ENCODE measurements at places on chromosomes 1 and 21.

- DNase-seq: no peak
These were observed 132.1 kb downstream of the IGSF21 start for GRCh38 chr1:18239671-18240070.

GRCh38 chr1:246691622-246692495 is 32.4 kb upstream of the SCCPDH start:
- no peak for DNase-seq

GRCh38 chr1:151494741-151495281 is 16.4 kb upstream of the CGN start:
- peak; percentile 60 for DNase-seq

DNA sequence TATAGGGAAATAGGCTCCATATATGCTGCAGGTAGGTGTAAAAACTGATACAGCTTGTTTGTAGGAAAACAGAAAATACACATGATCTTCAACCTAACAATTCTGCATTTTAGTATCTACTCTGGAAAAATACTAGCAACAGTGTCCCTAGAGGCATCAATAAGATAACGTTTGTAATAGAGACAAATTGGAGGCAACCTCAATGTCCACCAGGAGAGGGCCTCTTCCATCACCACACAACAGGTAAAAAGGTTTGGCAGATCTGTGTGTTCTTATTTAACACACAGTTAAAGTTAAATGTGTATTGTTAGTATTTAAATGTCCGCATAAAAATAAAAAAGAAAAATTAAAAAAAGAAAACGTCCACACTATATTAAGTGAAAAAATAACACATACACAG is 5.4 kb downstream of the EIF2D start:
- no peak for DNase-seq

DNA sequence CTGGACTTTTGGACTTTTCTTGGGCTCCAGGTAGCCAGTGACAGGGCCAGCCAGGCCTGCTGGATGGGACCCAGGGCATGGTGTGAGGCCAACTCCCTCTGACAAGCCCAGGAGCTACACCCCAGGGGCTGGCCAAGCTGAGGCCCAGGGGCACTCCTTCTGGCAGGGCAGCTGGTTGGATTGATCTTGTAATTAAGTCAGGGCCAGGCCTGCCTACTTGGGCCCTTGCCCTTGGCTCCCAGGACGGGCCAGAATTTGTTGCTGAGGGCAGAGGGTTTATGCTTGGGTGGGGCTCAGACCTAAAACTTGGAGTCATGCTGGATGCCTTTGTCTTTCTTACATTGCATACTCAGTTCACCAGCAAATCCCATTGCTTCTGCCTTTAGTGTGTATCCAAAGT is 20.7 kb downstream of the KCNA2 start:
- no peak for DNase-seq

GRCh38 chr1:161492827-161493226 is 12.4 kb upstream of the FCGR2A start:
- no peak for DNase-seq

GRCh38 chr1:101236516-101237228 is at the start of gene S1PR1:
Gene S1PR1 (plus strand): TSS chr1:101237019. CDS start chr1:101238985, 1,966 bp downstream.
- peak; percentile 30 for DNase-seq

DNA sequence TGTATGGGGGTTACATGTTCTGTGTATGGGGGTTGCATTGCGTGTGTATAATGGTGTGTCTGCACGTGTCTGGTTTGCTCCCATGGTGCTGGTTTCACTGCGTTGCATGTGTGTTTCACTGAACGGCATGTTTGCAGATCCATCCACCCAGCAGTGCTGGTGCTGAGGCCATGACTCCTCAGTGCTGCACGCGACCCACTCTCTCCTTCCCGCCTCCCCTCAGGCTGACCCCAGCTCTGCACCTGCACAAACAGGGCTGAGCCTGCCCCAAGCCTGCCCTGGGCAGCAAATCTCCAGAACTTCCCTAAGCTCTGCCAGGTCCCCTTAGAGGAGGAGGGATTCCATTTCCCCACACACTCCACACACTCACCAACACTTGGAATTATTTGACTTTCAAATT is 18.7 kb downstream of the ACTRT2 start:
- DNase-seq: no peak

DNA sequence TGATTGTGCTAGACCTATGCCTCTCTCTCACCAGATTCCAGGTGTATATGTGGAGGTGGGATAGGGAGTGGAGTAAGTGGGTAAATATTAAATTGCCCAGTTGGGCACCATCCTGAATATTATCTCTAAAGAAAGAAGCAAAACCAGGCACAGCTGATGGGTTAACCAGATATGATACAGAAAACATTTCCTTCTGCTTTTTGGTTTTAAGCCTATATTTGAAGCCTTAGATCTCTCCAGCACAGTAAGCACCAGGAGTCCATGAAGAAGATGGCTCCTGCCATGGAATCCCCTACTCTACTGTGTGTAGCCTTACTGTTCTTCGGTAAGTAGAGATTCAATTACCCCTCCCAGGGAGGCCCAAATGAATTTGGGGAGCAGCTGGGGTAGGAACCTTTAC is at the start of gene FCER1A:
Gene FCER1A, plus strand, starts transcription at position 242 of the 400 bp plus-strand sequence. Its CDS starts 29 bp downstream, at position 271.
- DNase-seq: no peak

GRCh38 chr1:107867897-107868296 is 97.1 kb downstream of the VAV3 start:
- DNase-seq: no peak

DNA sequence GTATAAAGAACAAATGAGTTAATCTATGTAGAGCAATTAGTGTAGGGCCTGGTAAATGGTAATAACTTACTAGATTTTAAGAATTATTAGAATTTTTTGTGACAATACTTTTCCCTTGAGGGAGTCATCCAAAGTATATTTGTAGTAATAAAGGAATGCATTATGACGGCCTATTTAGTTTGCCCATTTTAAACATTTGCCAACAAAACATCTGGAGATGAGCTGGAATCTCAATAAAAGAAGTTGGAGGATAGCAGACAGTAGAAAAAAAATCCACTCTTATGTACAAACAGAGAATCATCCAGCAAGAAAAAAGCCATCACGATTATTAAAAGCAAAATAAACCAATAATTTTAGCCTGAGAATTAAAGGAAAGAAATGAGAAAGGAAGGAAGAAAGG is 567.3 kb upstream of the ADAMTS5 start:
- DNase-seq: no peak

- peak; percentile 24 for DNase-seq
These were observed 20.6 kb downstream of the ESPN start for GRCh38 chr1:6445062-6445763.

- no peak for DNase-seq
These were observed 57.2 kb downstream of the NPHP4 start for GRCh38 chr1:5935026-5935425.

DNA sequence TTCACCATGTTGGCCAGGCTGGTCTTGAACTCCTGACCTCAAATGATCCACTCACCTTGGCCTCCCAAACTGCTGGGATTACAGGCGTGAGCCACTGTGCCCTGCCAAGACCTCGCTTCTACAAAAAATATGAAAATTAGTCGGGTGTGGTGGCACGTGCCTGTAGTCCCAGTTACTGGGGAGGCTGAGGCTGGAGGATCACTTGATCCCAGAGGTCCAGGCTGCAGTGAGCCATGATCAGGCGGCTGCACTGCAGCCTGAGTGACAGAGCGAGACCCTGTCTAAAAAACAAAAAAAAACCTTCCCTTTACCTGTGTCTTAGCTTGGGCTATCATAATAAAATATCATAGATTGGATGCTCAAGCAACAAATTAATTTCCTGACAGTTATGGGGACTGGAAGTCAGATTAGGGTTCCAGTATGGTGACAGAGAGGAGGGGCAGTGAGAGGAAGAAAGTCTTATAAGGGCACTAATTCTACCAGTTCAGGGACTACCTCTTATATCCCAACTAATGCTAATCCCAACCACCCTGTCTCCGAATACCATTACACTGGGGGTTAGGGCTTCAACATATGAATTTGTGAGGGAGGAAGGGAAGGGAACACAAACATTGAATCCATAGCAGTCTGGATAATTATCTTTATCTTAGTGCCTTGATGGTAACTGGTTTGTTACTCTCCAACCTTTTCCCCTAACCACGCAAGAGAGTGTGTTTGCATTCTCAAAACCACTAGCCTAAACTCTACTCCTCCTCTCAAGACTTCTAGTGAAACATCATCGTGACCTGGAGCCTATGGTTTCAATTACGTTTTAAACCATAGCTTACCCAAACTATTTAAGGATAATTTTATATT is 1.0 kb upstream of the NAXE start:
- no peak for DNase-seq

GRCh38 chr1:187143783-187144182 is 315.0 kb downstream of the PLA2G4A start:
- no peak for DNase-seq

- no peak for DNase-seq
These were observed 22.7 kb downstream of the CCN1 start for GRCh38 chr1:85603086-85603880.

GRCh38 chr1:225413708-225414375 is 14.0 kb downstream of the LBR start:
- peak; percentile 35 for DNase-seq

- DNase-seq: no peak
These were observed 53.4 kb downstream of the ATP1A1 start for GRCh38 chr1:116426401-116426800.

DNA sequence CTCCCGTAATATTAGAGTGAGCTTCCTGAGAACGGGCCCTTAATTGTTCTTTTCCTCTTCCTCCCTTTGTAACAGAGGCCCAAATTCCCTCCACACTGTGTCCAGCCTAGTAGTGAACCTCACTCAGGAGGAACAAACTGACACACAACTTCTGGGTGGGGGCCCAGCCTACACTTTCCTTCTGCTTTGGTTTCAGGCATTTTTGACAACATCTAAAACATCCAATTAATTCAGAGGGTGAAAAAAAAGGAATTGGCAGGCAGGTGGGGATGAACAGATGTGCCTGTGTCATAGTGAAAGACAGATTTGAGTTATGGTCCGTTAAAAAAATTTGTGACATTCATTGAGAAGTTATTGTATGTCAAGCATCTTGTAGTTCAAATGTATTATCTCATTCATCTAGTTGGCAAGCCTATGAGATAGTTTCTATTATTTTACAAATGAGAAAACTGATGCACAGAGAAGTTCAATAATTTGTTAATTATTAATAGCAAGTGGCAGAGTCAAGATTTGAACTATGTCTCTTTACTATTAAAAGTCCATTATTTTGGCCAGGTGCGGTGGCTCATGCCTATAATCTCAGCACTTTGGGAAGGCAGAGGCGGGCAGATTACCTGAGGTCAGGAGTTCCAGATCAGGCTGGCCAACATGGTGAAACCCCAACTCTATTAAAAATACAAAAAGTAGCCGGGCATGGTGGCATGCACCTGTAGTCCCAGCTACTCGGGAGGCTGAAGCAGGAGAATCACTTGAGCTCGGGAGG is 41.6 kb upstream of the LRIG2 start:
- DNase-seq: no peak

GRCh38 chr1:203627851-203628200 is 1.2 kb downstream of the ATP2B4 start:
- peak; percentile 29 for DNase-seq

DNA sequence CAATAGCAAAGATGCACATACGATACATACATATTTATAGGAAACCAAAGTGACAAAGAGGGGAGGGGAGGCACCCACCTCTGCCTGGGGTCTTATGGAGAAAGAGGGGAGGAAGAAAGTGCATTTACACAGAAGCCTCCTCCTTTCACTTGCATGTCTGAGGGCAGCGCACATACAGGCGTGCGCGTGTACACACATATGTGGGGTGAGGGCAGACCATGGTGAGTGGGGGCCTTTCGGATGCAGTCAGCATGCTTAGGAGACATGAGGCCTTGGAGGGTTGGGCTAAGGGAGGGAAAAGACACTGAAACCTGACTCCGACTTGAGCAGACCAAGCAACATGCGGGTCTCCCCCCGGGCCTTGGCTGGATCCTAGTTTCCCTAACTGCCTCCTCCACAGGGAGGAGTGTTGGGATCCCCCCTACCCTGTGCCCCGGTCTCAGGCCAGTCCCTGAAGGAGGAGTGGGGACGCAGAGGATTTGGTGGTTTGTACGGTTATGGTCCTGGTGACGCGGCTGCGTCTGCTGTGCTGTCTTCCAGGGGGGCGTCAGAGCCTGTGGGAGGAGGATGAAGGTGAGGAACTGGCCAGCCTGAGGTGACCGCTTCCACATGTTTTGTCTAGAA is 15.2 kb downstream of the LRRC71 start:
- DNase-seq: no peak

DNA sequence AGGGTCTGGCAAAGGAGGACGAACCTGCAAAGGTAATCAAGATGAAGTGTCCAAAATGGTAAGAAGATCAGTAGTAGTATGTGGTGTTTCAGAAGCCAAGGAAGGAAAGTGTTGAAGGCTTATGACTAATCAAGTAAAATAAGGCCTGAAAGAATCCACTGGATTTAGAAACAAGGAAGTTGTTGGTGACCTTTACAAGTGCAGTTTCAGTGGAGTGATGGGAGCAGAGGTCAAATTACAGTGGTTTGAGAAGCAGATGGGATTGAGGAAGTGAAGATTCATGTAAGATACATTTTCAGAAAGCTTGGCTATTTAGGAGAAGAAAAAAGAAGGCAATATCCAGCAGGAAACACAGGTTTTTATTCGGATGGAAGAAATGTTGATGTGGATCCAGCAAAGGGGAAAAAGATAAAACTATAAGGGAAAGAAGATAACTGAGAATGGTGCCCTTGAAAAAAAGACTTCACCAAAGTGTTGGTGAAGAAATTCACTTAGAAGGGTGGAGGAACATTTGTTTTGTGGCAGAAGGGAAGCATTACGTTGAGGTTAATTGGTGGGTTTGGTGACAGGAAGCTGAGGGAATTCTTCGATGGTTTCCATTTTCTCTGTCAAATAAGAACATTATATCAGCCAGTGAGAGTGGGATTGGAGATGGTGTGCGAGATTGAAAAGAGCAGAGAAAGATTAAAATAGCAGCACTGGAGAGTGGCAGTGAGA is 2.1 kb downstream of the ARMH1 start:
- DNase-seq: peak; percentile 97

DNA sequence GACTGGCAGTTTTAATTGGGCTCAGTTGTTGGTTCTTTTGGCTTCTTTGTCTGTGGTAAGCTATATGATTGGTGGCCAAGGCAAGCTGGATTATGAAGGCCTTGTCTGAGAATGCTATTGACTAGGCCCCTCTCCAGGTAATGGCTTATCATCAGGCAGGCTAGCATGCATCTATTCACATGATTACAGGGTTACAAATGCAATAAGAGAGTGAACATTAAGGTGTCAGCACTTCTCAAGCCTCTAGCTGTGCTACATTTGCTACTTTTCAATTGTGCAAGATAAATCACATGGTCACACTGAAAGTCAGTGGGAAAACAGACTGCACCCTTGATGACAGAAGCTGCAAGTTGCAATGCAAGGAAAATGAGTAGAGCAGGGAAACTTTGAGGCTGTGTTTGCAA is 550.9 kb upstream of the TMPRSS15 start:
- DNase-seq: no peak

GRCh38 chr1:66617362-66618184 is 83.6 kb downstream of the SGIP1 start:
- DNase-seq: no peak

- DNase-seq: no peak
These were observed 7.3 kb upstream of the ANKRD13C start for GRCh38 chr1:70361727-70362398.

Measured in inflammatory macrophage treated with lipopolysaccharide for 4 hours (primary cell).